Glomerular endothelial cell (primary cell): ENCODE measurements at places on chromosomes 7 and 10. TPM values are rescaled to one million over a fixed set of nuclear protein-coding genes. Genes with fewer than 3 reads are reported as not detected.

Gene AKR1C4
- not detected in 2 replicates for total RNA-seq

Gene MKX
- total RNA-seq, result 0.19 TPM in 1 of 2 replicates, not detected in the other

Gene CC2D2B
- 0.47 TPM in 1 of 2 replicates, not detected in the other for total RNA-seq

Gene TMEM270
- not detected in 2 replicates for total RNA-seq

Gene HOXA7
- total RNA-seq, result 12.5 and 17.7 TPM in 2 replicates

Gene FAM25A
- not detected in 2 replicates for total RNA-seq

Gene AGR2
- total RNA-seq, result not detected in 2 replicates

Gene CNPY4
- total RNA-seq, result 23.6 and 37.9 TPM in 2 replicates

Gene ITGA8
- 2.1 and 9.5 TPM in 2 replicates for total RNA-seq

Gene FAM237B
- not detected in 2 replicates for total RNA-seq

Gene CADPS2
- 12.4 and 13.8 TPM in 2 replicates for total RNA-seq

Gene GPR85
- total RNA-seq, result 0.24 and 2.6 TPM in 2 replicates

Gene GIMAP5
- total RNA-seq, result 27.1 and 28.6 TPM in 2 replicates

GRCh38 chr10:50561816-50562215 lies 61.9 kb downstream of the SGMS1 start:
- DNase-seq, result no peak

DNA sequence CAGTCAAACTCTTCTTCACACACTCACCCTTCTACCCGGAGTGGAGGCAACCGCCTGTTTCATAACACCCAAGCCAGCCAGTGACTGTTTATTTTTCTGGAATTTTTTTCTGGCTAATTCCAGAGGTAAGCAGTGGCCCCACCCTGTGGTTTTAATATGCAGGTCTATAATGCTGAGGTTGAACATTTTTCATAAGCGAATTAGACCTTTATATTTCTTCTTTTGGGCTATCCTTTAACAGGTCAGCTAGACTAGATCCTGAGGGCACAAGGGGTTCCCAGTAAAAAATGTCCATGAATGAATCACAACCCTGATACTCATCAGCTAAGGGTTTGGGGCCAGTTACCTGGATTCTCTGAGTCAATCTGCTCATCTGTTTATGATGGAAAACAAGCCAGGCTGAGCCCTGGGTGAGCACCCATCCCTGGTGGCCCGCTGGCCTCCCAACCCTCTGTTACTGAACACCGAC lies 76.2 kb downstream of the GRB10 start:
- DNase-seq, result no peak

- no peak for DNase-seq
Observed at GRCh38 chr10:77212632-77213031, 425.0 kb downstream of the KCNMA1 start.

DNA sequence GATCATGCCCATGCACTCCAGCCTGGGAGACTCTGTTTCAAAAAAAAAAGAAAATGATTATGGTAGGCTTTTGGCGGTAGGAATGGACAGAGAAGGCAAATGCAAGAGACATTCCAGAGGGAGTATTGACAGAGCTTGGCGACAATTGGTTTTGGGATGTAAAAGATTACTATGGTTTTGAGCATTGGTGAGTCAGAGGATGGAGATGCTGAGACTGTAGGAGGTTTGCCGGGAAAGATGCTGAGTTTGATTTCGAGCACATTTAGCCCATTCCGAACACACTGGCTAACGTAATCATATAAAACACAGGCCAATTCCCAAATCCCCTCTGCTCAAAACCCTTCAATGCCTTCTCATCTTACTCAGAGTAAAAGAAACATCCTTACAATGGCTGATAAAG lies 161.6 kb upstream of the MKLN1 start:
- no peak for DNase-seq

DNA sequence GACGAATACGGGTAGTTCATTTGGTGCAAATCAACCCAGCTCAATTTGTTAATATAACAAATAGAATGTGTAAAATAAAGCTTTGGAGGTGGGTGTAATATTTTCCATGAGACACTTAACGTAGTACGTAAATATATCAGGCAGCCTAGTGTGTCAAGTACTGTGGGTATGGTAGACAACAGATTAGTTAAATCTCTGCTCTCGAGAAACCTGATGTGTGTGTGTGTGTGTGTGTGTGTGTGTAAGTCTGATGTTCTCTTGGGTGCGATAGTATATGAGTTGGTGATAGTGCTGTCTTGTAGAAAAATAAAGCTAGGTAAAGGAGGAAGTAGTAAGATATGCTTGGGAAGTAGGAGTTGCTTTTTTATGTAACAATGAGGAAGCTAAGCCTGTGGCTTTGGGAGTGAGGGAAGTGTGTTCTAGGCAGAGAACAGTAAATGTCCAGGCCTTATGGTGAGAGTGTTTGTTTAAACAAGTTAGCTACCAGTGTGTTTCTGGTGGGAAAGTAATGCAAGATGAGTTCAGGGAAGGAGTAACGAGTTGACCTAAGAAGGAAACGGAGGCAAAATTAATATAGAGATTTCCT lies 26.1 kb downstream of the WAC start:
- no peak for DNase-seq

DNA sequence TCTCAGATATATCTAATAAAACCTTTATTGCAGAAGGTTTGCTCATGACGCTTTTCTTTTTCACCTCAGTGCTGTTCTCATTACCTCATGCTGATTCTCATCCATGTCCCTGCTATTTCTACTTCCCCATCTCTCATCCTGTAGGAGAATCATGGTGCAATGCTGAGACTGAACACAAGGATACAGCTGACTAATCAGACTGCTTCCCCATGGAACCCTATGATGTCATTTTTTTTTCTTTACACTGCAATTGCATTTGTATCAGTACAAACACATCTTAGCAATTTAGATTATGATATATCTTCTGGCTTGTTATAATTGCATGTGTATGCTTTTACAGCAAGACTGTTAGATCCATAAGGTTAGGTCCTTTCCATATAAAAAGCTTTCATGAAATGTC lies 93.7 kb downstream of the SEMA3A start:
- DNase-seq, result no peak

GRCh38 chr7:33750177-33750576 lies 155.2 kb upstream of the BMPER start:
- no peak for DNase-seq

DNA sequence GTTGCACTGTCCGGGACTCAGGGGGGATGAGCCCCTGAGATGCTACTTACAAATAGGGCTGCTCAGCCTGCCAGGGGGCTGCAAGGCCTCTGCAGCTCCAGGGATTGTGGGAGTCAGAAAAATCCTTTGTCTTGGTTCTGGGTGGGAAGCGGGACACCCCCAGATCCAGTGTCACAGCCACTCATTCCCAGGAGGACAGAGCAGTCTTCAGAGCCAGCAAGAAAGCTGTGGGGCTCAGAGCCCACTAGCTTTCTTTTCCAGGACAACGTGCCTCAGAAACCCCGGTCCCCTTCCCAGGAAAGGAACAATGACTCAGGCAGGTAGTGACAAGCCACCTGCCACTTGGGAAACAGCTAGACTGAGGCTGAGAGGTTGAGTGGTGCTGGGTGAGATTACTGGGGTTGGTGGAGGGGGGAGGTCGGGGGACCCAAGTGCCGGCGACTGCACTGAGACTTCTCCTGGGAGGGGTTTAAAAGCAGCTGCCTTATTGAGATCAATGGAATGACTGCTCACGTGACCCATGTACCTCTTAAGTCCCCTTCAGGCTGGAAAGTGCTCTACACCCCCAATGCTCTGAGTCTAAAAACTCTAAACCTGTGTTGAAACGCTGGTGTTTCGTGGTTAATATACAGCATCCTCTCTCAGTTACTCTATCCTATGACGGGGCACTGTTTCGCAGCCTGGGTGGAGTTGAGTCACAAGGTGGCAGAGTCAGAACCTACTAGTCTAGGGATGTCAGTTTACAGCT lies 123.6 kb downstream of the UBE2H start:
- no peak for DNase-seq

DNA sequence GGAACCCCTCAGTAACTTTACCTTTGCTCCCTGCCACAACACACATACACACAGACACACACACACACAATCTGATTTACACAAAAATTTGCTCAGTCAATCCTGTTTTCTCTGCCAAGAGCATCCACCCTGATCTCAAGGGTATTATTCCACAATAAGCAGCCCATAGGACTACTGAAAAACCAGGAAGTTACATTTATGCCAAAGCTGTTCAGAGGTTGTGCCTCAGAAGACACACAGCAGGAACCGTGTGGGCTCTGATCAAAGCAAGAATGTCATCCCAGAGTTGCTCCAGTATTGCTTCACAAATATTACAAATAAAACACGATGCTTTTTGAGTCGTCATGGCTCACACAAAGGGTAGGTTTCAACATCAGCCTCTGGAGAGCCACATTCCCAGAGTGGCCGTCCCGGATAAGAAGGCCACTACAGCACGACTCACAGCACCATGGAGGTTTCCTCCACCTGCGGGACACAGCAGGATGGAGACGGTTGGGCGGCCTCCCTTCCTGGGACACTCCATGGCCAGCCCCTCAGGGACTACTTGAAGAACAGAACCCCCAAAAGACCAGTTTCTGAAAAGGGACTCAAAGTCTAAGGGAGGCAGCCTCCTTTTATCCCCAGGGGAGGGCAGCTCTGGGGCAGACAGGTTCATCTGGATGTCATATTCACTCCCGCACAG lies 1.6 kb downstream of the AIFM2 start:
- no peak for DNase-seq

DNA sequence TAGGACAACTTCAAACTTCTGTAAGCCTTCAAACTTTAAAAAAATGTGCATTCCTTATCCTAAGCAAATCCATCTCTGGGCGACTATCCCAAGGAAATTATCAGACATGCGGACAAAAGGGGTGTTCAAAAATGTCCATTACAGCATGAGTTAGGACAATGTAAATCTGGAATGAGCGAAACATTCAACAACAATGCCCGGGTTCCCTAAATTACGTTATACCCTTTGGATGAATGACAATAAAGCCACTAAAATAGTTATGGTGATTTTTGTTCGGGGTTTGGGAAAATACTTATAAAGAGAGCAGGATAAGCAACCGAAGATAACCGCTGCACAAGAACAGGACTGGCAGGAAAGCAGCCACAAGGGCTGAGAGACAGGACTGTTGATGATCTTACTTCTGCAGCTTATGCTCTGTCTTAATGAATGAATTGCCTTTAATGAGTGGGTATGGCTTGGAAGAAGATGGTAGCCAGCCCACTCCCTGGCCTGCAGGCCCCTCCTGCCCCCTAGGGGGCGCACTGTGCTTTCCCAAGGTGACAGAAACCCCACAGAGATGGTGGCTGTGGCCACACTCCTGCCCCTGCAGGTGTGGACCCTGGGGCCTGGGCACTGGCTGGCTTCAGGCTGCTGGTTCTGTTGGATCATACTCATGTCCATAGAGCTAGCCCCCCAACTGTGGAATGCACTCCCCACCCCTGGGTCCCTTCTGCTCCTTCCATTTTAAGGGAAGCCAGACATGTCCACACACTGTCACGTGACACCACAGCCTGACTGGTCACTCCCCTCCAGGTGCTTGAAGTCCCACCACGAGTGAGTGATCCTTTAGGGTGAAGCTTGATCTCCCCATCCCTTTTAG lies 45.0 kb downstream of the ZCCHC24 start:
- DNase-seq, result no peak

DNA sequence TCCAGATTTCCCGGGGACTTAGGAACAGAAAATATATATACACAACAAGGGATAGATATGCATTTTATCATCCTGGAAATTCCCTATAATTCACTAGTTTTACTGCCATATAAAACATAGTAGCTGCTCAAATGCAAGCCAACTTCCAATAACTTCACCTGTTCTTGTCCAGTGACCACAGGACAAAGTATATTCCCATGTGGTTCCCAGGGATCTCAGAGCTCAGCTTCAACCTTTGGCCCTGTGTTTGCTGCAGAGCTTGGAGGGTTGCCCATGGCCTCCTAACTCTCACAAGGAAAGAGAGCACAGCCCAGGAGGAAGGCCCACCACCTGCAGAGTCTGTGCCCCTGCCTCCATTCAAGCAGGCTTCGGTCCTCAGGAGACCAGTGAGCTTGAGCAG lies 4.5 kb upstream of the DRGX start:
- DNase-seq, result no peak

- DNase-seq, result peak; percentile 37
Observed at GRCh38 chr7:66140924-66141323, 26.3 kb downstream of the CRCP start.

GRCh38 chr7:157043745-157044144 lies 33.3 kb upstream of the MNX1 start:
- DNase-seq, result no peak

- DNase-seq, result no peak
Observed at GRCh38 chr7:70069977-70070376, 471.7 kb downstream of the AUTS2 start.

DNA sequence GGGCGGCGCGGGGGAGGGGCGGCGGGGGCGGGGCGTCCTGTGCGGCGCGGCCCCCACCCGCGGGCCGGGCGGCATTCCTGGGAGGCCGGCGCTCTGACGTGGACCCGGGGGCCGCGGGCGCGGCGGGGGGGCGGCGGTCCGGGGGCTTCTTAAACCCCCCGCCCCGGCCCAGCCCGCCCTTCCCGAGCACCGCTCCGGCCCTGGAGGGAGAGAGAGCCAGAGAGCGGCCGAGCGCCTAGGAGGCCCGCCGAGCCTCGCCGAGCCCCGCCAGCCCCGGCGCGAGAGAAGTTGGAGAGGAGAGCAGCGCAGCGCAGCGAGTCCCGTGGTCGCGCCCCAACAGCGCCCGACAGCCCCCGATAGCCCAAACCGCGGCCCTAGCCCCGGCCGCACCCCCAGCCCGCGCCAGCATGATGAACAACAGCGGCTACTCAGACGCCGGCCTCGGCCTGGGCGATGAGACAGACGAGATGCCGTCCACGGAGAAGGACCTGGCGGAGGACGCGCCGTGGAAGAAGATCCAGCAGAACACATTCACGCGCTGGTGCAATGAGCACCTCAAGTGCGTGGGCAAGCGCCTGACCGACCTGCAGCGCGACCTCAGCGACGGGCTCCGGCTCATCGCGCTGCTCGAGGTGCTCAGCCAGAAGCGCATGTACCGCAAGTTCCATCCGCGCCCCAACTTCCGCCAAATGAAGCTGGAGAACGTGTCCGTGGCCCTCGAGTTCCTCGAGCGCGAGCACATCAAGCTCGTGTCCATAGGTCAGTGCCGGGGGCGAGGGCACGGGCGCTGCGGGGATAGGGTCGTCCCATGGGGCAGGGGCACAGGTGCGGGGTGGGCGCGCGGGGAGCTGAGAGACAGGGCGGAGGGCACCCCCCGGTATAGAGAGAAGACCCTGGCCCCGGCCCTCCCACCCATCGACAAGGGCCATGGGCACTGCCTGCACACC lies at the start of gene FLNC:
FLNC (plus strand) TSS at position 176 of the 947 bp plus-strand sequence; CDS start at position 408, 232 bp downstream.
- no peak for DNase-seq

DNA sequence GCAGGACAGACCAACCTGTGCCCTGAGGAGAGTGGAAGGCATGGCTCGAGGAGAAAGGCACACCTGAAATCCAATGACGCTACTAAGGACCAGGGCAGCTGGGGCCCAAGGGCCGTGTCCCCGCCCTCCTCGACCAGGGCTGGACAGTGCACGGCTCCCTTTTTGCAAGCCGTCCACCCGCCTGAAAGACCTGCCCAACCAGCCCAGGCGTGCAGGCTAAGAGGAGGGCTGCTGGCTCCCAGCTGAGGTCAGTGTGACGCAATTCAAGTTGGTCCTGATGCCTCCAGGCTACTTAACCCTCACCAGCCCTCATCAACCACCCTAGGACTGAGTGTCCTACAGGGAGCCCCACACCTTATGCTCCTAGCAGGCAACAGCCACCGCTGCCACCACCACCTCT lies 69.3 kb downstream of the DLG5 start:
- no peak for DNase-seq

- no peak for DNase-seq
Observed at GRCh38 chr7:70696201-70696754, 435.7 kb upstream of the GALNT17 start.

GRCh38 chr7:69577221-69577620 lies 21.1 kb upstream of the AUTS2 start:
- no peak for DNase-seq
